ENCODE measurements at places on chromosomes 11 and 22.

DNA sequence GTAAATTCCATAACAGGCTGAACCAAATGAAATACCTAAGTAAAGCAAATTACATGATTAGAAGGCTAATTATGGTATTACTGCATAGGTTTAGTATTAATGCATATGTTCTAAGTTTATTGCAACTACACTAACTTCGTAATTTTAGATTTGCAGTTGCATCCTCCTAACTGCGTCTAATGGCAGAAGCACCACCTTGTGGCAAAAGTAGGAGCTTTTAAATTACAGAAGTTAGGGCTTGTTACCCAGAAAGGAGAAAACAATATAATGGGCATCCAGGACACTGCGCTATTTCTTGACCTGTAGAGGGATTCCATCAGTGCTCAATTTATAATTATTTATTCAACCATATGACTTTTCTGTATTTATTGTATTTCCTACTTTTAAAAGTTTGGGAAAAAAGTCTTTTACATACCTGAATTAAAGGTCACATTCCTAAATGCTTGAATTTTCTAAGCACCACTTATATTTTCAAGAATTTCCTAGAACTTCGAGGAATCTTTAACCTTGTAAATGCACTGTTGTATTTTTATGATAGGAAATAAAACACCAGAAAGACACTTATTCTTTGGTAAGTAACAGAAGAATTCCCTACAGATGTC, 16.3 kb upstream of the GPR83 start:
- DNase-seq, result no peak

- DNase-seq, result peak; percentile 37
Observed at GRCh38 chr22:44205516-44206329, 25.0 kb downstream of the PARVG start.

DNA sequence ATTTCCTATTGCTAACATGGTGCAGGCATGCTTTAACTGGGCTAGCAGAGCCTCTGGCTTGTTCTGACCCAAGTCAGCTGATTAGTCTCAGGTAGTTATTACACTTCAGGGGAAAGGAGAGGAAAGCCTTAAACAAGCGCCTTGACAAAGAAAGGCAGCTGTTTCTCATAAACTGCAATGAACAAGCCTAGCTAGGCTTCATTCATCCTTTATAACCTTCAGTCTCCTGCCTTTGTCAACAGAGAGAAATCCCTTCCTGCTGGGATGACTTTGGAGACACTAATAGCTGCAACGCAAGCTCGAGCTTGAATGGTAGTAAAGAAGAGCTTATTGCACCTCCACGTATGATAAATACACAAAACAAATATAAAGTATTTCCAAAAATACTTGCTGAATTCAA, 68.4 kb downstream of the CCDC34 start:
- DNase-seq, result no peak

- no peak for DNase-seq
Observed at GRCh38 chr11:90803831-90804230, 581.0 kb upstream of the CHORDC1 start.

- DNase-seq, result peak; percentile 65
Observed at GRCh38 chr11:65446446-65447277, 24.1 kb downstream of the NEAT1 start.

DNA sequence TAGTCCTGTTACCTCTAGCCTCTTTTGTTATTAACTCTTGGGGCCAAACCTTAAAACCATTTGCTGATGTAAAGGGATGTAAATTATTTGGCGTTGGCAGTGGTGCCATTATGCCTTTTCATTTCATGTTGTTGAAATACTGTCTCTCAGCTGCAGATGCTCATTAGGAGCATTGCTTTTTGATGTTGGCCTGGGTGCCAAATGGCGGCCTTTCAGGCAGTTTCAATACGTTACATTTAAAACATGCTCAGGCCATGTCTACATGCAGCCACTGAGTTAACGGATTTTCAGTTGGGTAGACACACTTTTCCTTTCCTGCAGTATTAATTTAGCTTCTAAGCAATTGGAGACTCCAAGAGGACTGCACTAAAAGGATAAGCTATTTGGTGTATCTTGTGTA, 5.3 kb downstream of the NCAM1 start:
- DNase-seq, result no peak

DNA sequence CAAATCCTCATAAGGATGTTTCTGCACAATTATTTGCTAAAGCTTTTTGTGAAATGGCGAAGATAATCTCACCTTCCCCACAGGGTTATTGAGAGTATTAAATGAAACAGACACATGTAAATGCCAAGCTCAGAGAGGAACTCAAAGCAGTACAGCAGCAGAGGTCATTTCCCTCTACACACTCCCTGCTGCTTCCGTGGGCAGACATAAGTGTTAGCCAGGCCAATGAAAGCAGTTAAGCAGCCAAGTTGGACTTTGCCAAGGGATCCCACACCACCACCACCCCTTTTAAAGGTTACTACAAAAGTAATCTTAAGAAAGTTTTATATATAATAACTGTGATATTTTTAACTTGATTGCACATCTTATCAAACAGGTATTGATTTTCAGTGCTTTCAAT, 4.0 kb upstream of the FAM111A start:
- no peak for DNase-seq

DNA sequence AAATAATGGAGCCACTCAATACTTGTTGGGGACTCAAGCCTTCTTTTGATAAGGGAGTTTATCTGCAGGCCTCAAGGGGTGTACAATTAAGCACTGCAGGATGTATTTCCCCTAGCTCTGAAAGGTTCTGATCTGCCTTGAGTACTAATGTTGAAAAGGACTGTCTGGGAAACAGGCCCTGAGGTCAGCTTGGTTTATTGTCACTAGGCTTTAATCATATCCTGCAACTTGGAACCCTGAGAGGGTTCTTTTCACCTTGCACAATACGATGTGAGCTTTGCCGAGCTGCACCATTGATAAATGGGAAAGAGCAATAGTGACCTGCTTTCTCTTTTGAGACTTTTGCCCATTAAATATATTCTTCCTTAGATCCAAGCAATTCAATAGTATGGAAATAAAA, 31.6 kb upstream of the HORMAD2 start:
- DNase-seq, result no peak

DNA sequence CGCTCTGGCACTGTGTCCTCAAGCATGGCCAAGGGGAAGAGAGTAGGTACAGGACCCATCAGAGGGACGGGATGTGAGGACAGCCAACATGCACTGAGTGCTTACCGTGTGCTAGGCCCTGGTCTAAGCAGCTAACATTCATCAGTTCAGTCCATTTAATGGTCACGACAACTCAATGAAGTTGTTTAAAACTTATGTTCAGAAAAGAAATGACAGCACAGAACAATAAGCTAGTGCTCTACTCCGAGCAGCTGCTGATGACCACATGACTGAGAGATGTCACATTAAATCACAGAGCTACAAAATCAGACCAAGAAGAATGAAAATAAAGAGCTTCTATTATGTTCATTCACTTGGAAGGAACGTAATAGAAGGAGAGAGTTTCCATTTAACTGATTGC, 26.3 kb downstream of the PRDM10 start:
- DNase-seq, result no peak

DNA sequence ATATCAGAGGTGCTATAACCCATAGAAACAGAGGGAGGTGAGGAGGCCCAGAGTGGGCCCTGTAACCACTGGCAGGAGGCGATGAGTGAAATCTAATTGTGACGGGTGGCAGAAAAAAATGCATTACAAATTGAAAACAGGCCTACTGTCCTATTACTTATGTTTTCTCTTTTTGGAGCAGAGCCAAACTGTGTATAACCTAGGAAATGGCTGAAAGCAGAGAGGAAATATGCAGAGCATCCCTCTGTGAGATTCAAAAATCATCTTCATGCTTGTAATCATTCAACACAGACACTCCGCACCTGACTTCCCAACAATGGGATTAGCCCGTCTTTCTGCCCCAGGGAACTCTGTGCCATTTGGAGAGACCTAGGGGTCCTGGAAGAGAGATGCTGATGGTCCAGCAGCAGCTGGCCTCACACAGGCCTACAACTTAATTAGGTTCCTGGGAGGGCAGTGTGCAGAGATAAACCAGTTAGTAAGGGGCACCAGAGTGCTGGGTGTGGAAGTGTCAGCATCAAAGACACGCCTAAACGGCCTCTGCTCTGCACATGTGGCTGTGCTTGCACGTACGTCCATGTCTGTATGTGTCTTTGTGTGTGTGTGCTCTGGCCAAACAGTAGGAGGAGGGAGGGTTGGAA, 41.8 kb downstream of the MAP6 start:
- no peak for DNase-seq

GRCh38 chr11:75105462-75105925, 8.8 kb upstream of the OR2AT4 start:
- no peak for DNase-seq

GRCh38 chr11:85589373-85589772, 37.8 kb downstream of the DLG2 start:
- DNase-seq, result no peak

DNA sequence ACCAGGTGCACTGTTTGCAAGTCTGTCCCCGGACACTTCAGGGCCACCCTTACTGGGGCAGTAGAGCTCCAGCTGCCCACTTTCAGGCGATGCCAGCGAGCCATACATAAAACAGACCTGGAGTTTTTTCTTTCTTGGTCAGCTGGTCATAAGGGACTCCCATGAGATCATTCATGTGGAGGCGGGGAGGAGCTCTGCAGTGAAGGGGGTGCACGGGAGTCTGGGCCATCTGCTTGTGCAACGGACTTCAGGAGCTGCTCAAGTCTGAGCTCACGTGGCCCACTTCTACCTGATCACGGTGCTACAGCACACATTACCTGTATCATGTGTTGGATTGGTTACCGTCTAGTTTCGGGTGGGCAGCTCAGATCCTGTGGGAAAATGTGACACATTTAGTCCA, 9.2 kb upstream of the MRGPRF start:
- DNase-seq, result no peak

GRCh38 chr11:117465236-117465997, 137.8 kb downstream of the CEP164 start:
- DNase-seq, result no peak
